ENCODE measurements at places on chromosomes 7 and 10.

GRCh38 chr10:16314259-16314658 lies 122.6 kb upstream of the PTER start:
- no peak for DNase-seq

DNA sequence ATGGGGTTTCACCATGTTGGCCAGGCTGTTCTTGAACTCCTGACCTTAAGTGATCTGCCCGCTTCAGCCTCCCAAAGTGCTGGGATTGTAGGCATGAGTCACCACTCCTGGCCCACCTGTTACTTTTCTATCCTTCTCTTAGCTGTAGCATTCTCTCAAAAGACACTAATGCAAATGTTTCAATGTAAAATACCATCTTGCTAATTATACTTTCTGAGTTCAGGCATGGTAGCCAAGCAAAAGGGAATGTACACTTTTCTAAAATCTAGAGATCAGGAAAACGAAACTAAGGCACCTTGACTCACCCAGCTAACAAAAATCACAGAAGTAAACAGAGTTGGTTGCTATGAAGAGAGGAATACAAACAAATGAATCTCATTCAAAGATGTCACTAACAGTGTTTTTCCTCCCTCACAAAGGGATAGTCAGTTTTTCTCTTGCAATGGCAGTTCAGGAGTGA lies 401.0 kb upstream of the NRP1 start:
- DNase-seq, result no peak

GRCh38 chr7:176786-177459 lies 15.4 kb upstream of the FAM20C start:
- DNase-seq, result no peak

- DNase-seq, result no peak
Observed at GRCh38 chr10:47247148-47248059, 52.6 kb upstream of the GDF10 start.

DNA sequence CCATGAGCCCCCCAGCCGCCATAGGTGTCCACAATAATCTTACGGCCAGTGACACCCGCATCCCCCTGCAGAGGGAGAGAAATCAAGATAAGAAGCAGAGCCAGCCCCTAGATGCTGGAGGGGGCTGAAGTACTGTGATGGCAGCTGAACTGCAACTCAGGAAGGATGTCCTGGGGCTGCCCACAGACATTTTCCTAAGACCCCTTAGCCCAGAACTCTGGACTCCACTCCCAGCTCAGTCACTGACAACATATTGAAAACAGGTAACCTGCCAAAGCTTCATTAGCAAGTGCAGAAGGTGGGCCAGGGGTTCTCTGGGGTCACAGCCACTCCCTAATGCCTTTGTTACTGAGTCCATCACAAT lies 14.3 kb downstream of the MAT1A start:
- DNase-seq, result no peak

DNA sequence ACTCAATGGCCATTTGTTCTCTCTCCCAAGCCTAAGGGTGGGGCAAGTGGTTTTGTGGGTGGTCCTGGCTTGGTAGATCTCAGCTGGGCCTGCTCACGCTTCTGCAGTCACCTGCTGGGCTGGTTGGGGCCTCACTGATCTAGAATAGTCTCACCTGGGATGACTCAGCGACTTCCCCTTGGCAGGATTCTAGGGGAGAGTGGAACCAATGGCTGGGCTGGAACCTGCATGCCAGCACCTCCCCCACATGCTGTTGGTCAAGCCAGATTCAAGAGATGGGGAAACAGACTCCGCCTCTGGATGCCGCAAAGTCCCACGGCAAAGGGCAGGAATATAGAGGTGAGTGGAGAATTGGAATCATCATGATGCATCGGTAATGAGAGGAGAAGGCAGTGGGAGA lies 292.9 kb upstream of the NPVF start:
- no peak for DNase-seq

DNA sequence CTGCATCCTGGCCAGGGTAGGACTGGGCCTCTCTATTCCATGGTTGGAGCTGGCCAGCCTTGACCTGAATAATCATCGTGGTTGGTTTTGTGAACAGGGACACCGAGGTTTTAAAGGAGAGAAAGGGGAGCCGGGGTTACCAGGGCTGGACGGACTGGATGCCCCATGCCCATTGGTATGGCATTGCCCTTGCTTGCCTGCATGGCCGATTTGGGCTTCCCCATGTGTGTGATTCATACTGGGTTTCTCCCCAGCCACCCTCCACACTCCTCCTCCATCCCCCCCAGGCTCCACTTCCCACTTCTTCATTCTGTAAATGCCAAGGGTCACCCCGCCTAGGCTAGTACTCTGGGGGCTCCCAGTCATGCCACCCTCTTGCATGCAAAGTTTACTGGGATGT lies 98.8 kb upstream of the MACROH2A2 start:
- DNase-seq, result no peak

- no peak for DNase-seq
Observed at GRCh38 chr7:134328900-134329299, 12.2 kb upstream of the SLC35B4 start.

DNA sequence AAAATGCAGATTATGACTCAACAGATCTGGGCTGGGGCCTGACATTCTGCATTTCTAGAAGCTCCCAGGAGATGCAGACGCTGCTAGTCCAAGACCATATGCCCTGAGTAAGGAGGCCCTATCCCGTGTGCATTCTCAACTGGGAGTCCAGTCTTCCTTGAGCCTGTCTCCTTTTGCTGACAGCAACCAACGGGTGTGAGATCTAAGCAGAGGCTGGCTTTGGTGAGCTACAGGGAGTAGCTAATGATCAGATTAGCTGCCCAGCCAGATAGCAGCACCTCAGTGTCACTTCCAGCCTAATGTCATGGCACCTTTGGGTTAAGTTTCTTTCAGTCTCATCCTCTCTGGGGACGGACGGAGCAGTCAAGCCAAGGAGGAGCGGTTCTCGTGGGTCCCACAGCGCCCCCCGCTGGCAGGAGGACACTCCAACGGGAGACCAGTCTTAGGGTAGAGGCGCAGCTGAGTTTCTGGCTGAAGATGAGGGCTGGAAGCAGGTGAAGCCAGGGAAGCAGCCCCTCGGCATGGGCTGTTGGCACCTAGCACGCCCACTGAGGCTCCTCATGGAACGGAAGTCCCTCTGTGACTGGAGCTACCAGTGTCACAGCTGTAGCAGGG lies 154.0 kb downstream of the CCDC3 start:
- no peak for DNase-seq

DNA sequence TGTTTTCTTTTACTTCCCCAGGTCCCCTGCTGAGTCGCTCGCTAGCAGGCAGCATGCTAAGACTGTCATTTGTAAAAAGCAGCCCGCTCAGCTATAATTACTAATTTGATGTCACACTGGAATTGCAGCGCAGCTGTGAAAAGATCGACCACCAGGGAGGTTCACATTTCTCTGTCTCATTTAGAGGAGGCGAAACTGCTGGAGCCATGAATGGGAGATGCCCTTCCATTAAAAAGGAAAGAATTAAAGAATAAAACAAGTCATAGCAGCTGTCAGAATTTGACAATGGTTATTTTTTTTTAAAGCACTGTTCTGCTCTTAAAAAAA lies 153.5 kb downstream of the PIP4K2A start:
- no peak for DNase-seq

- DNase-seq, result no peak
Observed at GRCh38 chr7:148192491-148192890, 398.1 kb upstream of the C7orf33 start.

- no peak for DNase-seq
Observed at GRCh38 chr7:100582650-100583049, 3.3 kb downstream of the LRCH4 start.

DNA sequence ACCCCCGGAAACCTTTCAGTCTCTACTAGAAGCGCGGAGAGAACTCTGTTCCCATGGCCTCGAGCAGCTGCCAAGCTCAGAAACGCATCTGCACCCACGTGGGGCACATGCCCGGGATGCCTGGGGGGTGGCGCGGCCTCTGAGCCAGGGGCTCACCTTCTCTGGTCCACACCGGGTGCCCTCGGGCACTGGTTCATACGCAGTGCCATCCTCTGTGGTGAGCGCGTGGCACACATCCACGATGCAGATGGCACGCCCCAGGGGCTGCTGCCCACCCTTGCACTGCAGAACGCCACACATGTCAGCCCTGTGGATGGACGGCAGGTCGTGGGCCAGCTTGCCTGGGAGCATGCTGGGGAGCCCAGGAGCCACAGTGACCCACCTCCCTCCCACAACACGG lies 6.5 kb downstream of the ADAM8 start:
- no peak for DNase-seq

- no peak for DNase-seq
Observed at GRCh38 chr10:624605-625332, 64.7 kb downstream of the DIP2C start.

GRCh38 chr10:31051703-31052102 lies 20.0 kb upstream of the ZNF438 start:
- DNase-seq, result no peak

- no peak for DNase-seq
Observed at GRCh38 chr10:129766611-129767550, 197.2 kb downstream of the EBF3 start.

DNA sequence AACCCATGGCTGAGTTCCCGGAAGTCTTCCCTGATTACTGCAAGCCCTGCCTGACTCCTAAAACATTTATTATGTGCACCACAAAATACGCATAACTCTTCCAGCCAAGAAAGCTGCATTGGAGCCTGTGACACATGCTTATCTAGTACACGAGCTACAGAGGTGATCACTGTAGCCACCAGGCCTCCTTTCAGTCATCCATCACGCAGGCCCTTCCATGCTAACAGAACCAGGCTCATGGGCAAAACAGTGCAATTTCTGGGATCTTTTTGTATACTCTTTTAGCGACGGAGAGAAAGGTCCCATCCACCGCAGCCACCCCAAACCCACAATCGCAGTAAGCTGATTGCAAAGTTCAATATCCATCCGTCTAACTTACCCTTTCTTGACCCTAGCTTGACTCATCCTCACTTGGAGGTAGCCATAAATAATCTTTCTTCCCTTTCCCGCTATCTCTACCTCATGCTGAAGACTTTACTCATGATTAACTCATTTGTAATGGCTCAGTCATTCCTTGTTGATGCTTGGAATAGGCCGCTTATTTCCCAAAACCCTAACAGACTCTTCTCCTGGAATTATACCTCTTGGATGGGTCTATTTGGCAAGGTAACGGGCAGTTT lies 1203.5 kb downstream of the TYW1 start:
- no peak for DNase-seq

DNA sequence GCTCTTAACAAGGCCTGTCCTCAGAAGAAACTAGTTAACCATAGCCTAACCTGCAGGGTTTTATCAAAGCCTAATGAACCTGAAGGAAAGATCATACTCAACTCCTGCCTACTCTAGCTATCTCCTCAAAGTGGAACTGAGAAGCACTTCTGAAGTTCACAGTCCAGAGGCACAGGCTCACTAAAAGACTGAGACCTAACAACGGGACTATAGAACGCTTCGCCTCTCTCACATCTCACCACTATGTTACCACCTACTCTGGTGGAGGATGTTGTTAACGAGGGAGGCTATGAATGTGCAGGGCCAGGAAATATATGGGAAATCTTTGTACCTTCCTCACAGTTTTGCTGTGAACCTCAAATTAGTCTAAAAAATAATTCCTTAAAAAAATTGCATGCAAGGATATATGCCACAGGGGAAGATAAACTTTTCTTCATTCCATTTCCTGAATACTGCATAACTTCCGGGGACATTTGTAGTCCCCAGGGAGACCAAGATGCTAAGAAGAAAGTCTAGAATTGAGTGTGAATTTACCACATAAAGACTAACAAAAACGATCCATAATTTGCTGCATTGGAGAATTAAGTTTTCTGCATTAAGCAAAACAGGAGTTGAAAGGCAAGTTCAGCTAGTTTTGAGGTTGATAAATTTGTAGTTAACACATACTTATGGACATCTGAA lies 21.6 kb downstream of the LIPJ start:
- no peak for DNase-seq

- no peak for DNase-seq
Observed at GRCh38 chr10:71483885-71484751, 87.4 kb downstream of the CDH23 start.

- DNase-seq, result no peak
Observed at GRCh38 chr10:6583447-6583846, 3.4 kb upstream of the PRKCQ start.

- no peak for DNase-seq
Observed at GRCh38 chr7:22350466-22351328, 6.3 kb downstream of the RAPGEF5 start.

GRCh38 chr7:115013886-115014285 lies 92.0 kb downstream of the MDFIC start:
- no peak for DNase-seq

DNA sequence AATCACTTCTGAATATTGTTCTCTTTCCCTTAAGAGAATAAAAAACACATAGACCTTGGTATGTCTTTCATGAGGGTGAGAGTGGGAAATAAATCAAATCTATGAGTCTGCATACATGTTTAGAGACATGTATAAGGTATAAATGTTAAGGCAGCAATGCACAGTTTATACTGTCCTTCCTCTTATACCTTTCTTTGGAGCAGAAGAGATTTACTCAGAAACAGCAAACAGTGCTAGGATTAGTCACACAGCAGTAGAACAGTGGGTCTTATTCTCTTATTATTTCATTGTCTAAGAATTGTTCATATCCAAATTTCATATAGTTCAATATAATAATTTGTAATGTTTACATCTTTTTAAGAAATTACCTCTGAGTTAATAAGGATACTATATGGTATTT lies 126.7 kb upstream of the TMEM196 start:
- no peak for DNase-seq

DNA sequence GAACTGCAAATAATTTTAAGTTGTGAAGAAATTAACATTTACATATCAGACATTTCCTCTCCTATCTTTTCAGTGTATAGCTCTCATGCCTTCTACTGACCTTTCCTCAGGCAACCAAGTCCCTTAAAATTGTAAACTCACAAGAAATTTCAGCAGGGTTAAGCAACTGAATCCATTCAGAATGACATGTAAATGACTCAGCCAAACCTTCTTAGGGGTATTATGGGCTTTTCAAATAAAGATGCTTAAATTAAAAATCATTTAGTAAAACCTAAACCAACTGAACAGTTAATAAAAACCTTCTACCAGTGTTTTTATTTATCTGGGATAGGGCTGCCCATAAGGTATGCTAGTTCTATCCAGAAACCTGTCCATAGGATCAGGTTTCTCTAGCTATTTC lies 20.7 kb downstream of the WAPL start:
- DNase-seq, result no peak

GRCh38 chr10:23826421-23826820 lies 382.5 kb upstream of the KIAA1217 start:
- DNase-seq, result no peak

GRCh38 chr7:38748056-38748610 lies 117.0 kb upstream of the AMPH start:
- DNase-seq, result no peak

DNA sequence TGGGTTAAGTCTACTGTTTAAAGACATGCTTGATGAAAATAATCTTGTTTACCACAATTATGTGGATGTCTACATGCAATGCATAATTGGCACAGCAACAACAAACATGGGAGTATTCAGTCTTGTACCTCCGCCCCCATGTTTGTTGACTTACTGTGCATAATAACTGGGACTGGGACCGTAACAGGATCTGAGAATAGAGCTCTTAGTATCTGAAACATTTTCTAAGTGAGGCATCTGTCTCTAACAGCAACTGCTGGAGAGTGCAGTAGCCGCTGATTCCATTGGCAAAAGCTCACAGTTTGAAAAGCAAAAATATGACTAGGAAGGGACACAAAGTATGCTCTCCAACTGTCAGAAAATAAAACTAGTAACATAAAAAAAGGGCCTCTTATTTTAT lies 61.6 kb downstream of the ENO4 start:
- DNase-seq, result no peak
